NCI-H2171 treated with DMSO at 0.1 percent for 48 hours (cell line): ENCODE measurements at places on chromosomes 16 and 17.

GRCh38 chr16:89581045-89581695, 5.6 kb downstream of the CPNE7 start:
- DNase-seq: no peak

- DNase-seq: no peak
Measured at GRCh38 chr17:61076621-61077031, 323.0 kb upstream of the TBX2 start.

DNA sequence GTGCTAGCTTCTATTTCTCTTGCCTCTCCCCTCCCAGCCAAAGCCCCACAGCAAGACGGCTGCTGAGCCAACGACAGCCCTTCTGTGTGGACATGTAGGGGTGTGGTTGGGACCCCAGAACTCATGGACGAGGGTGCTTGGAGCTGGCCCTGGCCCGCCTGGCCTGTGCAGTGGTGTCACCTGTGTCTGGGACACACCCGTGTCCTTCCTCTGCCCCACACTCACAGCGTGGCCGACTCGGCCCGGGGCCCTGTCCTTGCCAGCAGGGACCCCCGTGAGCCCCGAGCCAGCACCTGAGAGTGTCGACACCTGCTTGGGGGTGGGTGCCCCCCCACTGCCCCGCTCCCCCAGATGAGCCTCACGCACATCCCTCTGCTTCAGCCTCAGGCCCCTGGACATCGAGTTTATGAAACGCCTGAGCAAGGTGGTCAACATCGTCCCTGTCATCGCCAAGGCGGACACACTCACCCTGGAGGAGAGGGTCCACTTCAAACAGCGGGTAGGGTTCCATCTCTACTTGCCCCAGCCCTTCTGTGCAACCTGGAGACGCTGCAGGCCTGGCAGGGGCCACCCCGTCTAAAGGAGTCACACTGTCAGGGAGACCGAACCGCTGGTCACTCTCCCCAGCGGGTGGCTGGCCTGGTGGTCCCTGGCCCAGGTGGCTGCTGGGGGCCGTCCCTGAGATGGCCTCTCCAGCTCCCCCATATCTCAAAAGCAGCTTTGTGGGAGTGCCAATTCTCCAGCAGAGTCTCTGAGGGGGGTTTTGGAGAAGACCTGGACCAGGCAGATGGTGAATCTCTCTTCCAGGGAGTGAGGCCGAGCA, 349.8 kb downstream of the SEC14L1 start:
- no peak for DNase-seq

- peak; percentile 60 for DNase-seq
Measured at GRCh38 chr17:7307686-7308624, 527 bp downstream of the EIF5A start.

DNA sequence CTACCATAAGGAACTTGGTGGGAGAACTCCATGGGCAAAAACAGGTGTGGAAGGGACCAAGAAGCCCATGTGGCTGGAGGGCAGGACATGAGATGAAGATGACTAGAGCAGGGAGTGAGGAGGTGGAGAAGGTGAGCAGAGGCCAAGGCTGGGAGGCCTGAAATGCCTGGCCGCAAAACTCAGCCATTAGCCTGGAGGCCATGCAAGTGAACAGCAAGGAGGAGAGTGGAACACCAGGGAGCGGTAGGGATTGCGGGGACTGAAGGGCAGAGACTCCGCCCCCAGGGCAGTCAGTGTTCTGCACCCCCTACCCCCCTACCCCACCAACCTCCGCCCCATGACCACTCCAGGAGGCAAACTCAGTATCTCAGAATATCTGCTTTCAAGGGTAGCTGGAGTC, 17.0 kb downstream of the BCL7C start:
- DNase-seq: no peak

DNA sequence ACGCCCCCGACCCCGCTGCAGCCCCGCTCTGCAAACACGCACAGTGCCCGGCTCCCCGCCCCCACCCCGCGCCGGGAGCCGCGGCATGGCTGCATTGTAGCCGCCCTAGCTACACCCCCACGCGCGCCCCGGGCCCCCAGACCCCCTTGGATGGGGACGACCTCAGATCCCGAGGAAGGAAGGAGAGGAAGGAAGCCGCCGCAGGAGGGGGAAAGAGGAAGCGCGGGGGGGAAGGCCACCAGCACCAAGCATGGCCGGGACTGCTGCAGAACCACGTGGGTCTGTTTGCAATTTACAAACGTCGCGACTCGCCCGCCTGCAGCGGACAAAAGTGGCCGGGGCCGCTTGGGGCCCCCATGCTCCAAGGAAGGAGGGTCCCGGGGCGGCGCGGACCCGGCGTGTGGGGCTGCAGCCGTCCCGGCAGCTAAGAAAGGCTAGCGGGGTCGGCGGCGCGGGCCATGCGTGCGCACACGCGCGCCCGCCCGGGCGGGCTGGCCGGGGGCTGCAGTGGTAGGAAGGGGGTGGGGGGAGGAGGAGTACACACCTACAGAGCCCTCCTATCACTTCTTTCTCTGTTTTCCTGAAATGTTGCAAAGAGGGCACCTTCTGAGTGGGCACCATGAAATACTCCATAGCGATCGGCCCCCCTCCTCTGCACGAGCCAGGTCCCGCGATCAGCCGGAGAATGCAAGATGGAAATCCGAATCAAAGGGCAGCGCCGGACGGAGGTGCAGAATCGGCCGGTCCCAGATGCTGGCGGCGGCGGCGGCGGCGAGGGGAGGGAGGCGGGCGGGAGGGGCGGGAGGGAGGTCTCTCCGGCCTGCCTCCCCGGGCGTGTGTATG, 488 bp downstream of the TFAP4 start:
- peak; percentile 63 for DNase-seq

DNA sequence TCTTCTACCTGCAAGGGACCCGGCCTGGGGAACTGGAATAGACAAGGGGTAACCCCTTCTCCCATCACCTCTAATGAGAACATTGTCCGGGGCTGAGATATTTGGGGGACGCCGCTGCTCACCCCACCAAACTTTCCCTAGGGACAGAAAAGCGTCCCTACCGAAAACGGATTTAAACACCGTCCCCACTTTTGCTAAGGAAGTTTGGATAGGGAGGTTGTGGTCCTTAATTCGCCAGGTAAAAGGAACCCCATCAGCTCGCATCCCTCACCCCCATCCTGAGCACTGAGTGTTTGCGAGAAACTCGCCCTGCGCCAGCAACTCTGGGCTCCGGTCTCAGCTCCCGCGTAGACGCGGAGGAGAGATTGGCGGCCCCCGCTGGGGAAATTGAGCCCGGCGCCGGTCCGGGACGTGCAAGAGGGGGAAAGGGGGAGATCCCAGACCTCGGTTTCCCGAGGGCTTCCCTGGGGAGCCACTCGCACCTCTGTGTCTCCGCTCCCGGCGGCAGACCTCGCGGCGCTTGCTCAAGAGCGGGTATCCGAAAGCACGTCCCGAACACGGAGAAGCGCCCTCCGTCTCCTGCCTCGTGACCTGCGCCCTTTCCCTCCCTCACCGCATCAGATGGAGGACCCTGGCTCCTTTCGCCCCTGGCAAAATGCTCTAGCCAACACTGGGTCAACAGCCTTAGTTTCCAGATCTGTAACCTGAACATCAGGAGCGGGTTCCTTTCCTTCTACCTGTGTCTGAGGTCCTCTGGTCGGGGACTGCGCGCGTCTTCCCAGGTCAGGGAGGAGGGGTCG, 3.1 kb upstream of the SOX9 start:
- no peak for DNase-seq
